ENCODE measurements at places on chromosomes 2 and 18.

GRCh38 chr2:238955648-238956531 lies 108.0 kb downstream of the TWIST2 start:
- no peak for DNase-seq

DNA sequence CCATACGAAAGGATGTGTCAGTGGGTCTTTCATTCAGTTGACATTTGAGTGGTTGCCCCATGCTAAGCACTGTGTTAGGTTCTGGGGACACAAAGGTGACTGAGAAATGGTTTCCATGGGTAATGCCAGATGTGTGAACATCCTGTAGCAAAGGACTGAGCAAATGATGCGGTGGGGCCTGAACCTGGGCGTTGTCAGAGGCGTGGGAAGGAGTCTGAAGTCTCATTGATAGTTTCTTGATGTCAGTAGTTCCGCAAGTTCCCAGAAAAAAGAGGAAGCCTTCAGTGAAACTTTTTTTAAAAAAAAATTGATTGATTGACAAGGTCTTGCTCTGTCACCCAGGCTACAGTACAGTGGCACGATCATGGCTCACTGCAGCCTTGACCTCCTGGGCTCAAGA lies 56.9 kb downstream of the LIMS1 start:
- no peak for DNase-seq

GRCh38 chr18:55322178-55322735 lies 265.7 kb downstream of the TCF4 start:
- no peak for DNase-seq

- peak; percentile 95 for DNase-seq
Measured at GRCh38 chr2:112764071-112765044, at the start of gene CKAP2L. Gene CKAP2L, minus strand, starts transcription at chr2:112764609. Its CDS starts 11 bp downstream, at chr2:112764598.

GRCh38 chr2:19687017-19687659 lies 214.6 kb downstream of the TTC32 start:
- DNase-seq = no peak

GRCh38 chr2:222284466-222284865 lies 14.3 kb downstream of the PAX3 start:
- DNase-seq = no peak

DNA sequence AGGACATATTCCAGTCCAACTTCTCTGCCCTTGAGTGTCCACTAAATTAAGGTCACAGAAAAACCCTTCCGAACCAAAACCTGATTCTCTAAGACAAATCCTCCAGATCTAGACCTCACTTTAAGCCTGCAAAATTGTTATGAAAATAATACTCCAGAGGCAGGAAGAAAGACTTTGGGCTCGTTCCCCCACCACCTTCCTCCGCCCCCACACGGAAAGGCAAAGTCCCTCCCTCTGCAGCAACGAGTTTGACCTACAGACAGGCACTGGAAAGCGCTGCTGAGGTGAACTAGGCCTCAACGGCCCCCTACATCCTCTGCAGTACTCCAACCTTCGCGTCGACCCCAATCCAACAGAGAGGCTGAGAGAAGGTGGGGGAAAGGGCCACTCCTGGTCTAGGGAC lies 808 bp downstream of the ATP5MC3 start:
- DNase-seq = peak; percentile 38

GRCh38 chr18:12772111-12772510 lies 69.3 kb downstream of the PSMG2 start:
- DNase-seq = no peak

GRCh38 chr2:227462972-227463931 lies 8.7 kb upstream of the AGFG1 start:
- DNase-seq = no peak

- DNase-seq = no peak
Measured at GRCh38 chr18:52822160-52822559, 482.2 kb downstream of the DCC start.

DNA sequence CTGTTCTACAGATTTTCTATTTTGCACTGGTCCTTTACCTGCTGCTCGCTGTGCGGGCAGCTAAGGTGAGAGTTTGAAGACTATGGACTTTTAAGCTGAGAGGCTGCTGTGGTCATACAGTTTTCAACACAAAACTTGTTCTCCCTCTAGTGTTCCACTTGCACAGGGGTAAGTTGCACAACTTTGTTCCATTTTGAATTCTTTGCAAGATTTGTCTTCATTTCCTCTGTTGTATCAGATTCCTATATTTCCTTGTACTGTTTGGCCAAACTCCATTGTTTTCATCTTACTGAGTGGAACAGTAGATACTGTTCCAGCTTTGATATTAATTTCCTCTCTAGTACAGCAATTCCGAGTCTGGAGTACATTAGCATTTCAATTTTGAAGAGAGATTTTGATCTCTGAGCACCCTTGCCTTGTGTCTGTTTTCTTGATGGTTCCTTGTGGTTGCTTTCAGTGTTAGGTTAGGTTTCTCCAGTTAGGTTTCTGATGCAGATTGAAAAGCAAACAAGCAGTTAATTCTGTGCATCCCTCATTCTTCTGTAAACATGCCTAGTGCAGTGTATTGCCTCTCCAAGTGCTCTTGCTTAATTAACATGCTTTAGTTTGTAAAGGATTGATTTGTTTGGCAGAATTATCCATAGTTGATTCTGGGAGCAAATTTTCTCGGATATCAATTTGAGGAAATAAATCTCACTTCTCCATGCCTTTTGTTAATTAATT lies 188.8 kb downstream of the PTPRM start:
- DNase-seq = no peak

GRCh38 chr2:7672685-7673071 lies 755.5 kb downstream of the RNF144A start:
- no peak for DNase-seq

- DNase-seq = peak; percentile 81
Measured at GRCh38 chr2:224946895-224947294, 95.4 kb downstream of the DOCK10 start.

DNA sequence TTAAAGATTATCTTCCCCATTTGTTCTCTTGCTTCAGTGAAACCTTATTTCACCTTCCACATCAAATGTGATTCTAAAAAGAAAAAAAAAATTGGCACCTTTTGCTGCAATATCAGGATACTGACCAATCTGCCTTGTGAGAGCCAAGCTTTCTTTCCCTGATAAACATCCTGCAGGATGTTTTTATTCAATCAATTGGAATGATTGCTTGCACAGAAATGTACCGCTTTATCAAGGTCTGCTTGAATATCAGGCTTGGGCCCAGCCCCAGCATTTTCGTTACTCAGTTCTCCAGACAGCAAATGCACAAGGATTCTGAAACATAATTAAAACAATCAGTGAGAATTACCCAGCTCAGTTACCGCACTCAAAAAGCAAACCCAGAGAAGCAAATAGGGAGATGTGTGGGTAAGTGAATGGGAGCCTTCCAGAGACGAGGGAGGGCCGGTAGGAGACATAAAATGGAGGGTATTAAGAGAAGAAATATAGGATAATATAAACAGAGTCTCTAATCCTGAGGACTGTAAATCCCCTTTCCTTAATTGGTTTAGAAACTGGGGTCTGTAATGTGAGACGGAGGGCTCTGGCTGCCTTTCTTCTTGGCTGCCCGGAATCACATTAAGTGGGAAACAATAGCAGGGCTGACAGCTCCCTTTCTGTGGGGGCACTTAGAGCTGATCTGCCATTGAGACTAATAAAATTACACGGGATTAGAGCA lies 291.8 kb downstream of the ICOS start:
- DNase-seq = no peak

DNA sequence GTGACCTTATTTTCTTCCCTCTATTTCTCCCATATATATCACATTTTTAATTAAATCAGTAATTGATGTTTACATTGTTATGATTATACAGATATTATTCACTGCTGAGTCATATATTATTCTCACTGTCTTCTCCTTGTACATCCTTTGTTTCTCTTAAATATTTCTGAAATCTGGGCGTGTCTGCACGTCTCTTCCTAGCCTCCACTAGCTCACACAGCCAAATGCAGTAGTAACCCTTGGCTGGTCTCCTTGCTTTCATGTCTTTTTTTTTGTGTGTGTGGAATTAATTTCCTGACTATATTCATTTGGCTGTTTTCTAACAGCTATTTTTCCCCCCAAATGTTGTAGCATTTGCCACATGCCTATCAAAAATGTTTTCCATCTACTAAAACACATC lies 15.8 kb downstream of the CCNYL1 start:
- DNase-seq = no peak

DNA sequence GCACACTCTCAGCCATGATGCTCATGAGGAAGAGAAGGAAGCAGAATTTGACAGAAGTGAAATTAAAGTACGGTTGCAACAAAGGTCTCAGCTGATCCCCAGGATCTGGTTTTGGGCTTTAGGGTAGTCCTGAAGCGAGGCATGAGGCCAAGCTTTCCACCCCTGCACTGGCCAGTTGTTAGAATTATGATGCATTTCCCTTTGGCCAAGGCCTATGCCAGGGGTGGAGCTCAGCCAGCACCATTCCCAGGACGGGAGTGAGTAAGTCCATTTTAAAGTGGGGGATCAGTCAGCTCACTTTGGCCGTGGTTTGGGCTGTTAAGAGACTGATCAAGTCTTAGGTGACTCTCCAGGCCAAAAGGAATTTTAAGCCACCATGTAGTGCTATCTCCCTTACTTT lies 314.5 kb upstream of the MMADHC start:
- no peak for DNase-seq

- no peak for DNase-seq
Measured at GRCh38 chr2:149170911-149171310, 132.4 kb downstream of the LYPD6B start.

DNA sequence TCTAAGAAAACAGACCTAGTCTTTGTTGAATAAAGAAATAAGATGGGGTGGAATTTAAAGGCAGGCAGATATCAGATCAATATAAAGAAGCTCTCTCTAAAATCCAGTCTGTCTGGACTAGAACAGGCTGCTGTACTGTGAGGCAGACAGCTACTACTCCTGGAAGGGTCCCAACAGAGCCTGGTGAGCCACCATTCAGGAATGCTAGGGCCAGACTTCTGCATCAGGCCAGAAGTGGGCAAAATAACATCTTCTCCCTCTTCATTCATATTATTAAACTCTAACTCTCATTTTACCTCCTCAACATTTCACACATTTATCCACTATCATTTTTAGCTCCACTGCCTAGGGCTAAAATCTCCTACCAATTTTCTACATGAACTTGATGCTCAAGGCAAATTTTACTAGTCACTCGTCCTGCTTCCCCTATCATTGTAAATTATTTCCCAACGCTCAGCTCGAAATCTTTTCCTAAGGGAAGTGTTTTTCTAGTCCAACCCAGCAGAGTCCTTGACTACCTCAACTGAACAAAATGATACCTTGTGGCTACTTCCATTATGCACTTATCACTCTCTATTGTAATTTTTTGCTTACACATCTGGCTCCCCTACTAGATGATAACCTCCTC lies 45.2 kb upstream of the GLS start:
- no peak for DNase-seq

DNA sequence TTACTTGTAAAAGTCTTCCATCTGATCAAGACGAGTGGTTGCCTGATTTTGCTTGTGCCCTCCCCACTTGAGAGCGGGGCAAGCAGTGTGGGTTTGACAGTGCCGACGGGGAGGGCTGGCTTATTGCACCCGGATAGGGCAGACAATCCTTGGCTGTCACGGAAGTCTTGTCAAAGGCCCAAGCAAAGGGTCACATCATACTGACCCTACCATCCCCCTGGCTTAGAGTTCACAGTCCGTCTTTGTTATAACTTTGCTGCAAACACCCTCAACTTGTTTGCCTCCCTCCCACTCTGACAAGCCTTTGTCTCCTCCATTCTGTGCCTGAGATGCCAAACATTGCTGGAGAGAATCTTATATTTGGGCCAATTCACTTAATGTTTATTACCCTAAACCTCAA lies 165.9 kb upstream of the MSH6 start:
- no peak for DNase-seq

GRCh38 chr2:64629875-64630274 lies 23.8 kb downstream of the SERTAD2 start:
- DNase-seq = no peak

DNA sequence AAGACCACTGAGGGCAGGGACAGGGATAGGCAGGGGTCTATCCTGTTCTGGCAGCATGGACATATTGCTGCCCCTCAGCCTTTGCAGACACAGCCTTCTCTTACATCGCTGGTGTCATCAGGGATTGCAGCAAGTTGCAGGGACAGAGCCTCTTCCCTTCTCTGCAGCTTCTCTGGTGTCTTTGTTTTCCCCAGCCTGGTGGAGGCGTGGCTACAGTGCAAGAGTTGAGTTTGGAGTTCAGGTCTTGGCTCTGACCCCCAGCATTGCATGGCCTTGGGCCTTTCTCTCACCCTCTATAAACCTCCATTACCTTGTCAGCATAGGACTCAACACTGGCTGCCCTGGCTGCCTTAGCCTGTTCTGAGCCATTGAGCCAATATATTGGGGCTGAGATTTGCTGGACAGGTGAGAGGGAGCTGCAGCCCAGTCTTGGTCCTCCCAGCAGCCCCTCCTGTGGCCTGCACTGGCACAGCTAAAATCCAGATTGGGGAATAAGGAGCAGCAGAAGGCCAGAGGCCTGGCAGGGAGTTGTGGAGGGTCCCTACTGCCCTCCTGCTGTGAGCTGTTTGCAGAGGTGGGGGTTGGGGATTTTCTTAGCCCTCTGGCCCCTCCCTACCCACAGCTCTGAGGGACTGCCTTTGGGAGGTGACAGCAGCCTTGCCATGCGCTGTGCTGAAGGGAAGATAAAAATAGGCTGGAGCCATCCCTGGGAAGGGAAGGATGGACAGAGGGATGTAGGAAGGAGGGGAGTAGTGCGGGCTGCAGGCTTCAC lies 22.8 kb downstream of the EHD3 start:
- DNase-seq = no peak

GRCh38 chr18:61466736-61467135 lies 133.5 kb downstream of the CDH20 start:
- no peak for DNase-seq

GRCh38 chr2:65522922-65523321 lies 90.5 kb upstream of the SPRED2 start:
- DNase-seq = no peak

DNA sequence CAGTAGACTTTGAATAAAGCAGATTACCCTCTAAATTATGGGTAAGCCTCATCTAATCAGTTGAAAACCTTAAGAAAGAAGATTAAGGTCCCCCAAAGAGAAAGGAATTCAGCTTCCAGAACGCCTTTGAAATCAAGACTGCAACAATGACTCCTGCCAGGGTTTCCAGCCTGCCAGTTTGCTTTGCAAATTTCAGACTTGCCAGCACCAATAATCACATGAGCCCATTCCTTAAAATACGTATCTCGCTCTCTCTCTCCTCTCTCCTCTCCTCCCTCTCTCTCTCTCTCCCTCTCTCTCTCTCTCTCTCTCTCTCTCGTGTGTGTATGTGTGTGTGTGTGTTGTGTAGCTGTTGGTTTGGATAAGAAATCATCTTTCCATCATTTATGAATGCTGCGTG lies 184.2 kb downstream of the PDE1A start:
- no peak for DNase-seq

- no peak for DNase-seq
Measured at GRCh38 chr2:241014764-241015163, 16.3 kb downstream of the SNED1 start.

GRCh38 chr2:233247744-233248143 lies 3.7 kb upstream of the ATG16L1 start:
- DNase-seq = peak; percentile 95

- DNase-seq = no peak
Measured at GRCh38 chr2:4674007-4674406, 970.6 kb downstream of the DCDC2C start.

Data from CD4-positive, alpha-beta T cell treated with Interleukin-4 for 4 hours (primary cell).